Amniotic epithelial cell (primary cell): ENCODE measurements at places on chromosomes 1 and 21.

DNA sequence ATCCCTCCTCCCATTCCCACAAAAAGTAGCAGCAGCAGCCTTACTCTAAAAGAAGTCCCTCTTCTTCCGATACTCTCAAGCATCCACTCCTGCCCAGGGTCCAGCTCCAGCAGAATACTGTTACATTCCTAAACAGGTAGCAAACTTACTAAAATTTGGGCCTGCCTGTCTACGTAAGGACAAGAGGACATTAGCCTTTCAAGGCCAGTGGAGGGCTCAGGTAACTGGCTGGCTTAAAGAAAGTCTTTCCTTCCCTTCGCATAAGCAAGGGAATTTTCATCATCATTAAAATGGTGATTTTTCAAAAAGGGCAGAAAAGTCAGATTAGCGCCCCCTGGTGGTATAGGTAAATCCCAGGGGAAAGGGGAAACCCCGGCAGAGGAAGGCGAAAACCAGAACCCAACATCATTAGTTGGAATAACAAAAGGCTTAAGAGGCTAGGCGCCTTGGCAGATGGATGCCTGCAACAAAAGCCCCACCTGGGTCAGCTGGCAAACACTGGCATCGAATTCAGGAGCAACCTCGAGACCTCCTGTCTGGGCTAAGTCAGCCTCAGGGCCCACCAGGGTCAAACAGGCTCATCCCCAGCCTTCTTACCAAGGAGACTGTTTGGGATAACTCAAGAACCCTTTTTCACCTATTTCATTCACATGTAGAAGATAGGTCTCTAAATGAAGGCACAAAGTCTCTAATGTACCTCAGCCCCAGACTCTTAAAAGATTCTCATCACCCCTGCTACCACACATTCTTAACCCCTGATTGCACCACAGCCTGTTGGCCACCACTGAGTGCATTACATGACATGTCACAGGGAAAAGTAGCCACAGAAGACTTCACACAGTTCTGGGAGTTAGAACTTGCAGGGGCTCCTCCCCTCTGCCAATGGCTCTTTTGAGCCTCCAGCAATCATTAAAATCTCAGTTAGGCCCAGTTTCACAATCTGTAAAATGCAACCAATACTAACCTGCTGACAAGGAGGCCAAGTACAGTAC, 36.7 kb downstream of the ERI3 start:
- peak; percentile 25 for DNase-seq

DNA sequence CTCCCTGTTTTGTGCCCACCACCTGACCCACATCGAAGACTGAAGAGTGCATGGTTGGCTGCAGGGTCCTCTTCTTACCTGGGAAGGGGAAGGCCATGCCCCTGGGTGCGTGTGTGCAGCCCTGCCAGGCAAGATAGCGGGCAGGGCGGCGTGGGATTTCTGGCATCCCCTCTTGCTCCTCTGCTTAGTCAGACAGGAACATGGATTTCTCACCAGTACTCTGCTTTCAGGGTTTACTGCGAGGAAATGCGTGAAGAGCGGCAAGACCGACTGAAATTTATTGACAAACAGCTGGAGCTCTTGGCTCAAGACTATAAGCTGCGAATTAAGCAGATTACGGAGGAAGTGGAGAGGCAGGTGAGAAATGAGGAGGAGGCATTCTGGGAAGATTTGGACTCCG, 15.5 kb upstream of the MIIP start:
- DNase-seq, result no peak

- DNase-seq, result no peak
These were observed 366.1 kb upstream of the DUSP10 start for GRCh38 chr1:222107975-222108374.

DNA sequence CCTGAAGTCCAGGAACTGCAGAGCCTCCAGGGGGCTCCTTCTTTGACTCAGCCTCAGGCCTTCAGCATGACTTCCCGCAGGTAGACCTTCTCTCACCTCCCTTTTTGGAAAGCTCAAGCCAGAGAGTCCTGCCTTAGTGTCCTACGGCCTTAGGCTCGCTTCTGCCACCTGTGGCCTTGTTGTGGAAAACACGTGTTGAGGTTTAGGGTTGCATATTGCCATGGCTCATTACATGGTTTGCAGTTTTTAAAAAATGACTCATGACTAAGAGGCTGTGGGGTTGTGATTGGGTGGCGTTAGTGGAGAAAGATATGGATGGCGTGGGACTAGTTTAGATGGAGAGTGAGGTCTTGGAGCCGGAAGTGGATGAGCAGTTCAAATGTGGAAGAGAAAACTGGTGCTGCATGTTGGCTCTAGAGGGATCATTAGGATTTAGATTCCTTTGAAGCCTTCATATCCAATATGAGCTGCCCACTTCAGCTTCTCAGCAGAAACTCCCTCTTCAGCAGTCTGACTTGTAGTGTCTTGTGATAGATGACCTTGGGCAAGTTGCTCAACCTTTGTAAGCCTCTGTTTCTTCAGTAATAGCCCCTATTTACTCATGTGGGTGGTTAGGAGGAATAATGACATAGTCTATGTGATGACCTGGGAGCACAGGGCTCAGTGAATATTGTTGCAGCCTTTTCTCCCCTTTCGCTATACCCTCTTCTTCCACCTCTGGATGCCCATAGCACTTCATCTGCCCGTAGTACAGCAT, 6.5 kb upstream of the FGGY start:
- peak; percentile 92 for DNase-seq

DNA sequence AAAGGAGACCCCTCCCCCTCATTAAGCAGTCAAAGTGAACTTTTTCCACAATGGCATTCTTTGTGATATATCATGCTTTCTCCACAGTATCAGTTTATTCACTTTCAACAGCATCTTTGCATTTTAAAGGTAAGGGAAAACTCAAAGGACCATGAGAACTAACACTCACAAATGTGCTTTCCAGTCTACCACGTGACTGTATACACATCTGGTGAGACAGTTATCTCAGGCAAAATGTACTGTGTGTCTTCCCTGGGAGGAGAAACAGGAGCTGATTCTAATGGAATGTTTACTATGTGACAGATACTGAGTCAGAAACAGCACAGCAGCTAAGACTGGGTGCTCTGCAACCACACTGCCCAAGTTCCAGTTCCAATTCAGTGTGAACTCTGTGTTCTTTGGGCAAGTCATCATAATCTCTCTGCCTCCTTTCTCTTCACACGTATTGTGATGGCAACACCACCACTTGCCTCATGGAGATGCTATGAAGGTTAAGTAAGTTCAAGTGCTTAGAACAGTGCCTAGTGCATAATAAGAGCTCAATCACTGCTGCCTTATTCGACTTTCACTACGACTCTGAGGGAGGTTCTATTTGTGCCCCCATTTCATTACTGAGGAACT, 79.0 kb downstream of the SLC45A1 start:
- DNase-seq, result peak; percentile 100

DNA sequence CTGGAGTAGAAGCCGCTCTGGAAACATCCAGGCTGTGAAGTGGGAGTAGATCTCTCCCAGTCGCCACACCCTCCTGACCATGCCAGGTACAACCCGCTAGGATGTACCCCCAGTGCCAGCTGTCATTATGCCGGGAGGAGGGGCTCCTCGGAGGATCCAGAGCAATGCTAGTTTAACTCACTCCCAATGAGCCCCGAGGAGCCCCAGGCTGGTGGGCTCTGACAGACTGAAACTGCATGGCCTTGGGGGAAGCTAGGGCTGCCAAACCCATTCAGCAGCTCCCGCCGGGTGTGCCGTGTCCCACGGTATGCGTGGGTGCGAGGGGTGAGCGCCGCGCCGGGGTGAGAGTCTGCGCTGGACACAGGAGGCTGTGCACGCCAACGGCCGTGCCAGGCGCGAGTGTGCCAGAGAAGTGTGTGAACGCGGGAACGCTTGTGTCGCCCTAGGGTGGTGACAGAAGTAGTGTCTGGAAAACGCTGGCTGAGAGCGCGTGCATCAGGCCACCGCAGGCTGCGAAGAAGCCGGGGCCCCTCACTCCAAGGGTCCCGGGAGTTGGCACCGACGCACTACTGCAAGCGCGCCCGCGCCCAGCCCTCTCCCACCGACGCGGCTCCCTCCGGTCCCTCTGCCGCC, 177.1 kb upstream of the EDN2 start:
- no peak for DNase-seq

DNA sequence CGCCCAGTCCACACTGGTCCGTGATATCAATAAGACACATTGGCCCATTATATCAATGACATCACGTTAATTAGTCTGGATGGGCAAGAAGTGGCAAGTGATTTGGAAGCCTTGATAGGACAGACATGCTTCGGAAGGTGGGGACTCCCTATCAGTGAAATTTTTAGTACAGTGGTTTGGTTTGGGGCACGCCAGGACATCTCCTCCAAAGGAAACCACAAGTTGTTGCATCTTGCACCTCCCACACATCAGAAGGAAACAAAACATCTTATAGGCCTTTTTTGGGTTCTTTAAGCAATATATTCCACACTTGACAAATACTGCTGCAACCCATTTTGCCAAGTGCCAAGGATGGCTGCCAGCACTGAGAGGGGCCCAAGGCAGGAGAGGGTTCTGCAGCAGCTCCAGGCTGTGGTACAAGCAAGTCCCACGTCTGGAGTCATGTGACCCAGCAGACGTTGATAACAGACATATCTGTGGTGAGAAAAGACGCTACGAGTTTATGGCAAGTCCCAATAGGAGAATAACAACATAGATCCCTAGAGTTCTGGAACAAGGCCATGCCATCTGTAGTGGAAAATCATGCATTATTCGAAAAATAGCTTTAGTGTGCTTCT, 95.3 kb upstream of the DISP3 start:
- peak; percentile 6 for DNase-seq

GRCh38 chr1:18635891-18636595, 5.4 kb downstream of the PAX7 start:
- DNase-seq, result no peak

DNA sequence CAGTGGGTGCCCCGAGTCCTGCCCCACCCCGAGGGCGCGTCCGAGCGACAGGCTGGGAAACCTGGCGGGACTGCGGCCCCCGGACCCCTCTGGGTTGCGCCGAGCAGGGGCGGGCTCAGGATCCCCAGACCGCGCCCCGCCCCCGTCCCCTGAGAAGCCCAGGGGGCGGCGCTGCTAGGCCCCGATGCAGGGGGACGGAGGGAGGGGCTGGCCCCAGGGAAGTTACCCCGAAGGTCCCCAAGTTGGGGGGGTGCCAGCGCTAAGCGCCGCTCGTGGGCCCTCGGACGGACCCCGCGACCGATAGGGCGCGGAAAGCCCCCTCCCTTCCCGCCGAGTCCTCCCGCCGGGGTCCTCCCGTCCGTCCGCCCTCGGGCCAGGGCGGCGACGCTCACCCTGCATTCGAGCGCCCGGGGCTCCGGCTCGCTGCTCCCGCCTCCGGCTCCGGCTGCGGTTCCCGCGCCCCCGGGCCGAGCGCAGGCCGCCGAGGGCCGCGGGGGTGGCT, 414 bp downstream of the GPR153 start:
- no peak for DNase-seq

GRCh38 chr1:18179009-18179408, 71.4 kb downstream of the IGSF21 start:
- DNase-seq, result no peak

- DNase-seq, result no peak
These were observed 54.9 kb downstream of the ACBD3 start for GRCh38 chr1:226131639-226132038.

DNA sequence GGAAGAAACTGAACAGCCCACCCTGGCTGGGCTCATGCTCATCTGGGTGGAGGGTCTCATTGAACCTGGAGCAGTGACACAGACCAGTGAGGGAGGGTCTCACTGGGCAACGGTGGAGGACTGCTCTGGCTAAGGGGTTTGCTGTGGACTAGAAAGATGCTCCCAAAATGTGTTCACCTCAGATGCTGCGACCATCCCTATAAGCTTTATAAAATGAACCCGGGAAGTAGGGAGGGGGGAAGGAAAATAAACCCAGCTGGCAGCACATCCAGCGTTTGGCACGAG, 34.5 kb upstream of the LBR start:
- no peak for DNase-seq

- no peak for DNase-seq
These were observed 89.4 kb downstream of the LPAR3 start for GRCh38 chr1:84803604-84804003.

GRCh38 chr1:232533328-232533727, 96.6 kb downstream of the SIPA1L2 start:
- no peak for DNase-seq

- no peak for DNase-seq
These were observed 16.7 kb downstream of the SLC25A33 start for GRCh38 chr1:9555942-9556341.

DNA sequence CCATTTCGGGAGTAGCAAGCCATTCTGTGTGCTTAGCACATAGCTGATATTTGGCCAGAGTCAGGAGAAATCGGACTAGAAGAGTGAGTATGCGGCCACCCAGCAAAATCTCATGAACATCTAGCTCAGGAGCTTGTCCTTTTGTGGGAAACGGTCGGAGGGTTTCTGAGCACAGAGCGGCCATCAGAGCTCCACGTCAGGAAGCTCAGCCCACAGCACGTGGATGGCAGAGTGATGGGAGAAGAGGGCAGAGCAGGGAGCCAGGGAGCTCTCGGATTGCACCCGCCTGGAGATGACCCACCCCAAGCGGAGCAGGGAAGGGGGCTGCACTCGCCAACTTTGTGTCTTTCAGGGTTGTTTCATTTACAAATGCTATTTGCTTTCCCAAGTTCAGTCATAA, 13.9 kb downstream of the RCAN3 start:
- no peak for DNase-seq

DNA sequence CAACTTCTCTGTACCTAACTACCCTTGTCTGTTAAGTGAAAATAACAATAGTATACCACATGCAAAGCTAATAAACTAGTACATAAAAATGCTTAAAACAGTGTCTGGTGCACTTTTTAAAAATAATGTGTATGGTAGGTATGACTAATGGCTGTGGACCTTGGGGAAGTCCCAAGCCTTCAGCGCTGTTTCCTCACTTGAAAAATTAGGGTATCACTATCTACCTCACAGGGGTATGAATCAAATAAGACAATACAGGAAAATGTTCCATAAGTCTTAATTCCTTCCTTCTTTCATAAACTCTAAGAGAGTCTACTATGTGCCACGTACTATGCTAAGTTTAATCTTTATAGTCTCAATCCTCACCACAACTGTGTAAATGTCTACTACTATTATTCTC, 32.0 kb downstream of the EGLN1 start:
- DNase-seq, result peak; percentile 74

- no peak for DNase-seq
These were observed 30.2 kb downstream of the TTC39A start for GRCh38 chr1:51299981-51300670.

GRCh38 chr1:26570287-26570686, 40.7 kb downstream of the RPS6KA1 start:
- peak; percentile 78 for DNase-seq

DNA sequence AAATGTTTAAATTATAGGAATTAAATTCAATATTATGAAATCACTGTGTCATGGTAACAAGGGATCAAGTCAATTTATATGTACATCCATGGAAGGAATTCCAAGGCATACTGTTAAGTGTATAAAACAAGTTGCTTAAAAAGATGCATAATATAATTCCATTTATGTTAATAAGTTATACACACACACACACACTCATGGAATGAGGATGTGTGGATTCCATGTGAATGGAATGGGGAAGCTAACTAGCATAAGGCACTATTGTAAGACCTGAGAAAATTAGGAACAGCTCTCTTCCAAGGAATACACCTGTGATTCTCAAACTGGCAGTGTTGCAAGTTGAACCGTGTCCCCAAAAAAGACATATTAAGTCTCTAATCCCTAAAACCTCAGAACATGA, 17.6 kb upstream of the TRAF3IP3 start:
- no peak for DNase-seq

- DNase-seq, result peak; percentile 86
These were observed 35.1 kb downstream of the FGGY start for GRCh38 chr1:59331686-59332620.
